ENCODE measurements at places on chromosomes 3 and 15.

GRCh38 chr15:35725353-35725752 lies 179.4 kb upstream of the DPH6 start:
- DNase-seq, result no peak

DNA sequence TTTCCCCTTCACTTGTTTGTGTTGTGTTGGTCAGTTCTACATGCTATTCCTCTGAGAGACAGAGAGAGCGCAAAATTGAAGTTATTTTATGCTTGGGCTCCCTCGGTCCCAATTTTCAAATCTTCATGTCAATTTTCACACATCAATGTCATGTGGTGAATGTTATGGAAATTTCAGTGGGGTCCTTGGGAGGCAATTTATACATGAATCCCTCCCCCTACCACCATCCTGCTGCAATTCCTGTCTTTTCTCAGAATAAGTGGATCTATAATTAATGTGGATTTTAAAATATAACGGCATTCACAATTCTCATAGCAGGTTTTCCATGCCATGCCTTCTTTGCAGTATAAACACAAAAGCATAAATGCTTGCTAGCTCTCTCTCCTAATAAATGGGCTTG lies 499.9 kb downstream of the MCTP2 start:
- DNase-seq, result no peak

- DNase-seq, result no peak
Observed at GRCh38 chr3:94961423-94962100, 898.7 kb downstream of the NSUN3 start.

GRCh38 chr3:113271189-113271588 lies 59.8 kb downstream of the BOC start:
- DNase-seq, result no peak

GRCh38 chr15:48090115-48090514 lies 30.7 kb upstream of the SLC24A5 start:
- DNase-seq, result no peak

GRCh38 chr3:4061195-4061594 lies 242.0 kb upstream of the SETMAR start:
- DNase-seq, result no peak

- no peak for DNase-seq
Observed at GRCh38 chr15:101597360-101597928, 54.7 kb downstream of the TM2D3 start.

- no peak for DNase-seq
Observed at GRCh38 chr15:28107111-28107903, 8.2 kb upstream of the OCA2 start.

DNA sequence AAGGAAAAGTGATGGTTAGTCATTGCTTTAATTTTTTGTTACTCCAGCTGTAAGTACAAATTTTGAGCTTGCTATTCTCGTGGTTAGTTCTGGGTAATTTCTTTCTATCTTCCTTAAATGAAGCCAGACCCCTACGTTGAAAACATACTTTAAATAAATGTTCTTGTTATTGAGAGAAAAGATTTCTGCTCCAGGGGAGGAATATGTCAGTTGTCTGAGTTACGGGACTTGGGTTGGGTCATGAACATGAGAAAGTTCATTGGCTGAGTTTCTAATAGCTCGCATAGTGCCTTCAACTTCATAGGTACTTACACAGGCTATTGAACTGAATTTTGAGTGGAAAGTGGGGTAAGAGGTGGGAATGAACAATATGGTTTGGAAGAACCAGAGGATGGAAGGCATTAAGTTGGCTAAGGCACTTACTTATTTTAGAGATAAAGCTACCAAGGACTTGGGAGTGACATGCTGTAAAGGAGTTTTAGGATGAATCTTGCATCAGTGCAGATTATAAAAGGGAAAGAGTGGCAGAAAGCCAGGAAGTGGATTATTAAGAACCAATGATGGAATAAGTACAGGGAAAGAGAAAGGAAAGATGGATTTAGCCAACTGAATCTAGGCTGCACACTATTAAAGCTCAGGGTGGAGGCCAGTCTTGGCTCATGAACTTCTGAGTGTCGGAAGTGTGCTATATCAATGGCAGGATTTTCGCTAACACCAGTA lies 1.4 kb downstream of the RPSA start:
- no peak for DNase-seq

DNA sequence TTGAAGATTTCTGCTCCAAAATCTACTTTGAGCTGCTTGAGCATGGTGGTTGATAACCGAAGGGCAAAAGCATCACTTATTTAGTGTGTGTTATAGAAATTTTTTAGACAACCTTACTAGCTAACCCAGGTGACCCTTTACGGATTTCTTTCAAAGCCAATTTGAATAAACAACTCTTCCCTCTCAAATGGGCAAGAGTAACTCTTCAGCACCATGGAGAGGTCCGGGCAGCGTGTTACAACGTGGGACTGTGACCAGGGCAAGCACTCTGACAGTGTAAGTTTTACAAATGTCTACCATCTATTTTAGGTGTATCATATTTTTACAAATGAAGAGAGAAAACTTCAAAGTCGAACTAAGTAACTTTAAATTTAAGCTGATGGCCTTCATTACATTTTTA lies 471.8 kb downstream of the MFSD1 start:
- DNase-seq, result no peak

GRCh38 chr3:13104511-13104910 lies 31.3 kb upstream of the IQSEC1 start:
- no peak for DNase-seq

GRCh38 chr3:128665362-128666021 lies 14.9 kb upstream of the RPN1 start:
- no peak for DNase-seq

GRCh38 chr15:48463366-48463880 lies 132.2 kb downstream of the DUT start:
- DNase-seq, result no peak

- DNase-seq, result no peak
Observed at GRCh38 chr15:79366691-79367090, 55.8 kb downstream of the TMED3 start.

All from CD4-positive, alpha-beta T cell treated with Interleukin-17A for 1 hour (primary cell).